ENCODE measurements at places on chromosomes 6 and 20.

DNA sequence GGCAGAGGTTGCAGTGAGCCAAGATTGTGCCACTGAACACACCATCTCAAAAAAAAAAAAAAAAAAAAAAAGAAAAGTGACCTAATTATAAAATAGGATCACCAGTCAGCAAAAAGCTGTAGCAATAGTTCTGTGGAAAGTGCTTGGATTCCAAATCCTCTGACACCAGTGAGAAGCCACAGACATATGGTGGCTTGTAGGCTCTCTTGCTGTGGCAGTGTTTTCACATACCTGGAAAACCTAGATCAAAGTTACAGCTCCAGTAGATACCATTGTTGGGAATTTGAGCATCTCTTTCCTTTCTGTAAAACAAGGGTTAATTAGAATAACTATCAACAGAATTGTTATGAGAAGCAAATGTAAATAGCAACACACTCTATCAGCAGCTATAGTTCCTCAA, 4.1 kb downstream of the CCDC170 start:
- DNase-seq: no peak

DNA sequence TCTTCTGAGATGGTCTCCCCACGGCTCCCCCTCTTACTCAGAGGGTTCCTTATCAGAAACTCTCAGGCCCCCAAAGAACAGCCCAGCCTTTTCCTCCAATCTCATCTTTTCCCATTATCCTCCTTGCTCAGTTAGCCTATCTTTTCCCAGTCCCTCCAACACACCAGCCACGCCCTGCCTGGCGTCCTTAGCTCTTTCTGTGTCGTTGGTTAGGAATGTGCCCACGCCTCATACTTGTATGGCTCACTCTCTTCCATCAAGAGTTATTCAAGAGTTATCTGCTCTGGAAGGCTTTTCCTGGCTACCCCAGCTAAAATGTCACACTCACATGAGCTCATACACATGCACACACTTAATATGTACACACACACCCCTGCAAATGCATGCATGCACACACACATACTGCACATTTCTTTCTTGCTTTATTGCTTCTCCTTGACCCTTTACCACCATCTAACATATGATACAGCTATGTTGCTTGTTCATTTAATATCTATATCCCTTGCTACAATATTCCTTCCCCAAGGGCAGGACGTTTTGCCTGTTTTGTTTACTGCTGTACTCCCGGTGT, 37.6 kb downstream of the SLC2A10 start:
- DNase-seq: no peak

DNA sequence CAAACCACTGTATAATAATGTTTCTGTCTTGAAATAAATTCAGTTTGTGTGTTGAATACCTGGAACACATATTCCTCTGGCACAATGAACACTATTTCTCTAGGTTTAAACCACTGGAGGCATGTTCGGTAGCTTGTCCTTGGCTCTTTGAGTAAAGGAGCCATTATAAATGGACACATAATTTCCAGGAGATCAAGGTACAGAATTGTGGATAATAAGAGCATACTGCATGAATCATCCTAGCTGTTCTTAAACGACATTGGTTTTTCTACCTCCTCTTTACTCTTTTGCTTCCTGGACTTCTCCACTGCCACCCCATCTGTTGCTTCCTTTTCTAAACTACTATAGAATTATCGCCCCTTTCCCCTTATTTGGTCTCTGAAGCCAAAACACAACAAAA, 1.2 kb downstream of the CENPW start:
- no peak for DNase-seq

- no peak for DNase-seq
Observed at GRCh38 chr20:58229198-58229798, 845 bp upstream of the ANKRD60 start.

DNA sequence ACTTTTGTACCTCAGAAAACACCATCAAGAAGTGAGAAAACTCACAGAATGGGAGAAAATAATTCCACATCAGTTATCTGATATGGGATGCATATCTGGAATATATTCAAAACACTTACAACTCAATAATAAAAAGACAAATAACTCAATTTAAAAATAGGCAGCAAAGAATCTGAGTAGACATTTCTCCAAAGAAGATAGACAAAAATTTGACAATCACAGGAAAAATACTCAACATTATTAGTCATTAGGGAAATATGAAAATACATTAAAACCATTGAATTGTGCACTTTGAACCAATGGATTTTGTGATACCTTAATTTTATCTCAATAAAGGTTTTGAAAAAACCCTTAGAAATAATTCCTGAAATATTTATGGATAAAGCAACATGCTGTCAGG, 36.9 kb upstream of the STMND1 start:
- no peak for DNase-seq

- DNase-seq: no peak
Observed at GRCh38 chr6:106714281-106714680, 84.9 kb downstream of the QRSL1 start.

DNA sequence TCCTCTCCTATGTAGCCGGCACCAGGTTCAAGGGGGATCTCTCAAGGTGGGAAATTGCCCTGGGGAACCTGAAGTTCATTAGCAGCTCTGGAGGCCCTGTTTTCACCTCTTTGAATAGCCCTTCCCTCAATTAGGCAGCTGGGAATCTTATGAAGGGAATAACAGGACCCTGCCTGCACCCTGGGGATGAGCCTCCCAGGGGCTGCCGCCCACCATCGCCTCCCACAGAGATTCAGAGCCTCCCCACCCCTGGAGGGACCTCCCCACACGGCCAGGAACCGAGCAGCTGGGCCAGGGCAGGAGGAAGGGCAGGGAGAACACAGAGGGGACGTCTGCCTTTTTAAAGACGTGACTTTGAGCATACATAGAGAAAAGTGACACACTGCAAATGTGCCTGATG, 4.6 kb upstream of the EEF1A2 start:
- DNase-seq: no peak

- no peak for DNase-seq
Observed at GRCh38 chr6:111600588-111601445, 4.9 kb downstream of the TRAF3IP2 start.

GRCh38 chr6:125001684-125002405, 39.6 kb downstream of the RNF217 start:
- DNase-seq: no peak

DNA sequence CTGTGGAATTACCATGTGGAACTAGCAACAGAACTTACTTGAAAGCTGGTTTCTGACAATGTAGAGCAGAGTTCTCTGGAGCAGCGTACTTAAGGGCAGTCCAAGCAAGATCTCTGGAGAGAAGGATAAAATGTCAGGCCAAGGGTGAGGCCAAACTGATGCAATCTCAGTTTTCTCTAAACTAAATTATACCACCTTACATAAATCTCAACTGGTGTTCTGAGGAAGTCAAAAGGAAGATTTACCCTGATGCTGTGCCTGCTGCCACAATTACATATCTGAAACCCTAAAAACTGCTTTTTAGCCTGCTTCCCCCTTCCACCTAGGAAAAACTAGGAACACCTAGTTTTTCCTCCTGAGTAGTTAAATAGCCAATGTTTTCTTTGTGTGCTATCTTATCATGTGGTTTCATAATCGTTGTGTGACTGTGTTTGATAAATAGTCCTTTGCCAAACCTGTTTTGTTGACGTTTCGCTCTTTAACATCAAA, 28.1 kb downstream of the NCOA7 start:
- DNase-seq: no peak

GRCh38 chr6:18501663-18502013, 114.5 kb downstream of the RNF144B start:
- no peak for DNase-seq

DNA sequence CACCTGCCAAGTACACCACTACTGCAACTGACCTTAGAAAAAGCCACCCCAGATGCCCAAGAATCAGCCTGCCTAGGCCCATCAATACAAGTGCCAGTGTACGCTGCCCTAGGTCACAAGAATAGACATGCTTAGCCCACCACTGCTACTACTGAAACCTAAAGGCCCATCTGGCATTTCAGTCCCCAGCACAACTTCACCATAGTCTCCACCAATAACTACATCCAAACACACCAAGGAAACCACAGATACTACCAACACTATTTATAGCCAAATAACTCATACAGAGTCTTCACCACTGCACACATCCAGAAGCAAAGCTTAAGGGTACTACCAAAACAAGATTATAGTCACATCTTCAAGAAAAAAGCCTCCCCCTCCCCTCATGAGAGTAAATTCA, 28.2 kb downstream of the TREML4 start:
- DNase-seq: no peak

DNA sequence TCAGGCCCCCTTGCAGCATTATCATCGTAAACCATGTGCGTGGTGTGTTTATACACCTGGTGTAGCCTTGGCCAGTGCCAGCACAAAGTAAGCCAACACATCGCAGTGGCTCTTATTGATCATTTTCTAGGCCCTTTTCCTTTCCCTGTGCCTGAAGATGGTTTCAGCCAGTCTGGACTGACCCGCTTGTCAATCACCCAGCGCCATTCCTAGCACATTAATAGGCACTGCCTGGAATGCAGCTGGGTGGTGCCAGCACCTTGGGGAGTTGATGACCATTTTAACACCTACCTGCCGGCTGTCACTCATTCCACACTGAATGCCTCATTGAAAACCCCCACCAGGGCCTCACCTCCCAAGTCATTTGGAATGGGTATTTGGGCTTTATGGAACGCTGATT, 4.9 kb upstream of the UQCC2 start:
- no peak for DNase-seq

- no peak for DNase-seq
Observed at GRCh38 chr20:49540232-49540620, 27.7 kb downstream of the PTGIS start.

- no peak for DNase-seq
Observed at GRCh38 chr20:977021-977420, 25.1 kb downstream of the RSPO4 start.

DNA sequence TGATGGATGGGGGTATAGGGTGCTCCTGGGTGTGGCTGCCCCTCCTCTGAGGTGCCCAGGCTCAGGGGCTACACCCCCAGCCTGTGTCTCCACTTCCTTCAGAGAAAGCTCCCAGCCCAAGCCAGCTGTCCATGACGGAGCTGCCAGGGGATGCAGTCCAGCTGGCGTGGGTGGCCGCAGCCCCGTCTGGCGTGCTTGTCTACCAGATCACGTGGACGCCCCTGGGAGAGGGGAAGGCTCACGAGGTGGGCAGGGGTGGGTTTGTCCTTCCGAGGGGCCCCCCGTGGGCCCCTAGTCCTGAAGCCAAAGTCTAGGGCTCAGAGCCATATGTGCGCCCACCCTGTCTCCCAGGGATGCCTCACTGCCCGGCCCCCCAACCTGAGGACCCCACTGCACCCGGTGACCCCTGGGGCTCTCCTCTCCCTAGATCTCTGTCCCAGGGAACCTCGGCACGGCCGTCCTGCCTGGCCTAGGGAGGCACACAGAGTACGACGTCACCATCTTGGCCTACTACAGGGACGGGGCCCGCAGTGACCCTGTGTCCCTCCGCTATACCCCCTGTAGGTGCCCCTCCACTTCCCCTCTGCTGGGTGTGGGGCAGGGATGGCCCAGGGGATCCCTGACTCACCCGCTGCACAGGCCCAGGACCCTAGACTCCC, 19.8 kb downstream of the COL20A1 start:
- DNase-seq: no peak

- no peak for DNase-seq
Observed at GRCh38 chr6:90218959-90219208, 77.8 kb downstream of the BACH2 start.

GRCh38 chr6:86832686-86833085, 104.6 kb upstream of the HTR1E start:
- no peak for DNase-seq

DNA sequence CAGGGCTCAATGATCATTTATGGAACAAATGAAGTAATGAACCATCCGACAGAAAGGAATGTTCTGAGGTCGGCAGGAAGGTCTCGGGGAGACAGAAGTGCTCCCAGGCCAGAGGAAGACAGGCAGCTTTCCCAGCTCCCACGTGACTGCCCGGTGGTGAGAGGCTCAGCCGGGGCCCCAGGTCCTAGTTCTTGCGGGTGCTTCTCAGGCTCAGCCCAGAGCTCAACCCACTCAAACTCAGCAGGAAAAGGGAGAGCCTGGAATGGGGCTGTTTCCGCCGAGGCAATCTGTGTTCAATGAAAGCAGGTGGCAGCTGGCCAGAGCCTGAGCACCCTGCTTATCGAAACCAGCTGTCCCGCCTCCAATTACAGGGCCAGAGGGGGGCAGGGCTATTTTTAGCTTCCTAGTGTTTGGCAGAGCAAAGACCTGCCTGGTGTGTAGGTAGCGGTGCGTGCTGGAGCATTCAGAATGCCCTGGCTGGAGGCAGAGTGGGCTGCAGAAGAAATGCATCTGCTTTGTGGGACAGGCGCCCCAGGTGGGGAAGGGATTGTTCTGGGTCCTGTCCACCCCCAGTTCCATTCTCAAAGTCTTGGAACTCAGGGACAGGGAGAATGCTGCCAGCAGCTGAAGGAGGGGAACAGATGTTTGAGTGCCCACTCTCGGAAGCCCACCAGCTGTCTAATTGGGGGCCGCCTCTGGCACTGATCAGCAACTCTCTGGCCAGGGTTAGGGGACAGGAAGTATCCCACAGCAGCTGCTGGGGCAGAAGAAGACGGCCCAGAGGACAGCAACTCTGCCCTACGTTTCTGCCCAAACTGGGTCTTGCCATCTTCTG, 145.1 kb downstream of the PREX1 start:
- DNase-seq: no peak

- DNase-seq: no peak
Observed at GRCh38 chr6:144928847-144929246, 643.7 kb downstream of the UTRN start.

GRCh38 chr6:150403458-150404246, 34.8 kb downstream of the IYD start:
- DNase-seq: no peak

GRCh38 chr20:4835244-4836177, 113.8 kb downstream of the PRND start:
- no peak for DNase-seq

GRCh38 chr20:64146301-64146935, 17.8 kb upstream of the MYT1 start:
- no peak for DNase-seq

DNA sequence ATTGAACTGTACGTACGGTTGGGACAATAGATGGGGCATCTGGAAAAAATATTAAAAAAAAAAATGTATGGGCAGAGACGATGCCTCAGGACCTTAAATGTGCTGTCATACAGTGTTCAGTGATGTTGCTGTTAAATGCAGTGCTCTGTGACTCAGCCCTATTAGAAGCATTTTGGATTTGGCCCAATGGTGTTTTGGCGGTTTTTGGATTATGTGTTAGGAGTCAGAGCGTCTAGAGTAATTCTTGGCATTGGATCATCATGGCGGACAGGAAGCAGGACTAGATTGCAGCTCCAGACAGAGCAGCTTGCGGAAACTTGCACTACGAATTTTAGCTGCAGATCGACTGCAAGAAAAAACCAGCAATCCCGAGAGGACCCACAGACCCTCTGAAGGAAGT, 280.0 kb downstream of the SOX4 start:
- DNase-seq: no peak

- no peak for DNase-seq
Observed at GRCh38 chr6:16103722-16104121, 25.2 kb upstream of the MYLIP start.

All from activated CD4-positive, alpha-beta T cell treated with anti-CD3 and anti-CD28 coated beads, Interleukin-2, amount 50 U/mL, for 4 hours (primary cell).